Activated CD8-positive, alpha-beta memory T cell treated with anti-CD3 and anti-CD28 coated beads for 4 hours (primary cell): ENCODE measurements at places on chromosomes 5 and 9.

DNA sequence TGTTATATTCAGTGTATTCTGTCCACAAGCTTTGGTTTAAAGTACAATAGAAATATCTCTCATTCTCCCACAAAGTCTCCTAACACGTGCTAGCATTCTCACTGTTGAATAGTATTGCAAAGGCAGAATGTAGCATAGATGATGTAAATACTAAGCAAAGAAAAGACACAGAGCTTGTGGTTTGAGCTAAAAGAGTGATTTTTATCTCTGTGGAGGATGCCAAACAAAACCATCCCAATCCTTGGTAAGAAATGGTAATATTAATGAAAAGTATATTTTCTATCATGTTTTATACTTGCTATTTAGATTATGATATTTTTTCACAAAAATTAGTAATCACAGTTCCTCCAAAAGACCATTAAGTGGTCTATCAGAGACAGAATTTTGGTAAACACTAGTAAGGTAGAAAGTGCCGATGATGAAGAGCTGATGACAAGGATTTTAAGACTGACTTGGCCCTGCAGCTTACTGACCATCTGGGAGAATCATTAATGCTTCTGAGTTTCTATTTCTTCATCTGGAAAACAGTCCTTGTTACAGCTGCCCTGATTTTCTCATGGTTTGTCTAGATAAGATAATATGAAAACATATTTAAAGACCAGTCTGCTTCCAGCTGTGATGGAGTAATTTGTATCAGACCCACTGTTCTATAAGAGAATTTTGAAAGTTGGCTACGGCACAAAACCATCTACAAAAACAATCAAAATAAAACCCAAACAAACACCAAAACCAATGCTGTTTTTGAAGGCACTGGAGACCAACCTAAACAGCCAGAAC, 510.2 kb downstream of the SPATA31D1 start:
- DNase-seq = no peak

DNA sequence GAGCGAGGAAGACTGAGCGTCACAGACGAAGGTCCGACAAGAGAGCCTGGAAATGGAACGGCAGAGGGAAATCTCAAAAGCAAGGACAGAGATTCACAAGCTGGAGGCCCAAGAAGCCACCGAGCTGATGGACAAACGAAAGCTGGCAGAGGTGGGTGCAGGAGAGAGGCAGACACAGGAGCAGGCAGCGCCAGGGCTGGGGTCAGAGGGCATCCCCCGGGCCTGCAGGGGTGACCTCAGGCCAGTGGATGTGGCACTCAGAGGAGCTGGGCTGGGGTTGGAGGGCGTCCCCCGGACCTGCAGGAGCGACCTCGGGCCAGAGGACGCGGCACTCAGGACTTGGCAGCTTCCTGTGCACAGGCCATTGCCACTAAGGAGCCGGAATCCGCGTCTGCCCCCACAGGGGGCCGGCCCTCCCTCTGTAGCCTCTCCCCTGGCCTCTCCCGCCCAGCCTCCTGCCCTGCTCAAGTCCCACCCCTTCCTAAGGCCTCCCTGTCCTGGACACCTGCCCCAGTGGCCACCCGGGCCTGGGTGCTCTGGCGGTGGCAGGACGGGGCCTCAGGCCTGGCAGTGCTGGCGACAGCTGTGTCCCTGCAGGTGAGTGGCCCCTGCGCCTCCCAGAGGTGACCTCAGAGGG, 40.4 kb downstream of the EXD3 start:
- no peak for DNase-seq

- no peak for DNase-seq
Measured at GRCh38 chr5:29930316-29930715, 1263.2 kb upstream of the CDH6 start.

DNA sequence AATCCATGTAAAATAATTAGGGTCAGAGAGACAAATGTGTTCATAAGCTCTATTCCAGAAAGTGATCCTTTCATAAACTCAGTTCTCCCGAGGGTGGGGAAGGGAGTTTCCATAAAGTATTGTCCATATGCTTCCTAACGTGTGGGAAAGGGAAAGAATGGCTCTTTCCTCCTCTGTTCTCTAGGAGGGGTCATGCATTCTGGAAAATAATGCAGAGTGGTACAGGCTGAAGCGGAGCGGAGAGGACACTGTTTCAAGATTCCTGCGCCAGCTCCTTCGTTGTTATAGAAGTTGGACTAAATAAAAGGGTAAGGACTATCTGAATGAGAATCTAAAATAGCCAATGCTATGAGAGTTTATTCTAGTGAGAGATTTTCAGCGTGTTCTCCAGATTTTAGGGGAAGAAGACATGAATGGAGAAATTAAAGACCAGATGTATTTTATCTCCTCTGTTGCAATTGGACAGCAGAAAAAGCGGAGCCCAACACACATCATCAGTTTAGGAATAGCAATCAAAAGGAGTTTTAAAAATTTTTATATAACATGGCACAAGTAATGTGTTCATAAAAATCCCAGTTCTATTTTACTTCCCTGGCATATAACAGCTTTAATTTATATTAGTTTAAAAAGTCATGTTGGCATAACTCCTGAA, 166.9 kb upstream of the MPDZ start:
- no peak for DNase-seq

DNA sequence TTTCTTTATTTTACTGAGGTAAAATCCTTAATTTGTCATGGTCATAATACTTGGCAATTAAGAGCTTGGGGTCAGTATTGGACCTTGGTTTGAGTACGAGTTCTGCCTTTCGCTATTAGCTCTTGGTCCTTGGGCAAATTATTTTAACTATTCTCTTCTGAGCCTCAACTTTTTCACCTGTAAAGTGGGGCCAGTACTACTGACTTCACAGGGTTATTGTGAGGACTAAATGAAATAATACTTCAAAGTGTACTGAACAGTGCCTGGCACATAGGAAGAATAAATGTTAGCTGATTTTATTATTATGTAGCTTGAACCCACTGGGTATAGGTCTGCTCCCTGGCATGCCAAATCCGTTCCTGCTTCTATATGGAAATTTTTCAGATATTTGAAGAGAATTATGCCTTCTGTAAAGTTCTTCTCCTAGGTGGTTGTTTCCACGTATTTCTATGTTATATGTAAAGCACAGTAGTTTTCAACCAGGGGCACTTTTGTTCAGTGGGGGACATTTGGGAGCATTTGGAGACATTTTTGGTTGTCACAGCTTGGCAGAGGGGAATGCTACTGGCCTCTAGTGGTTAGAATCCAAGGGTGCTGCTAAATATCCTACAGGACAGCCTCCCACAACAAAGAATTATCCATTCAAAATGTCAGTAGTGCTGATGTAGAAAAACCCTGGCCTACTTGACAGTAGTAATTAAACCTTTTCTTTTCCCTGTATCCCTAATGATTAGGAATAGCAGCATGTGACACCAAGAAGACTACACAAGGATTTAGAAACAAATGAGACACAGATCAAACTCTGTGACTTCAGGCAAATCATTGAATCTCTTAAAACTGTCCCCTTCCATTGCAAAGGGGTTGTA, 4.5 kb downstream of the RCL1 start:
- DNase-seq = no peak

DNA sequence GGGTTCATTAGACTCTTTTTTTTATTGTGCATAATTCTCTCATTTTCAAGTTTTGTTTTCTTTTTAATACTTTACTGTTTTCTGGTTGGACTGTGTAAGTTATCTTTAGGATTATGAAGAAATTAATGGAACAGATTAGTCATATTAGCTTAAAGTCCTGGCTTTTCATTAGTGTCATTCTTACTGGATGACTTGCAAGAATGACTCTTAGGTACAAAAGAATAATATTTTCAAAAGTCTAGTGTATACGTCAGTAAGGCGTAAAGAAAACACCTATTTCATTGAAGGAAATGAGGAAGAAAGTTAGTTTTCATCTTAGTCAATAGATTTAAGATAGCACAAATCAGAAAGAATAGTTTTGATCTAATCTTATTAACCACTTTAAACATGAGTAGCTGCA, 20.4 kb downstream of the UHRF2 start:
- no peak for DNase-seq

GRCh38 chr5:178383301-178383918, 150.8 kb upstream of the PHYKPL start:
- no peak for DNase-seq

DNA sequence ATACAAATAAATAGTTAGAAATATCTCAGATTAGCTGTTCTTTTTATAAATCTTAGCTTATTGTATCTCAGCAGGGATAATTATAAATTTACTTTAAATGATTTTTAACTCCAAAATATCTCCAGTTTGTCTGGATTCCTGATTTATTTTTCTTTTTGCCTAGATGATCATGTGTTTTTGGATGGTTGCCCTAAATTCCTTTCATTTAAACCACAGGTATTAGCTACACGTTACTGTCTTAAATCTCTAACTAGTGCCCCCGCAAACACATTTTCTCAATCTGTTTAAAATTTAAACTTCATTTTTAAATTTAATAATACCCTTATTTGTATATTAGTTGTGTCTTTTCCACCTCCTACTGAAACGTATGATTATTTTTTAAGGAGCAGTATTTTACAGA, 5.6 kb downstream of the FER start:
- no peak for DNase-seq

GRCh38 chr9:98808411-98808815, 943 bp downstream of the GALNT12 start:
- no peak for DNase-seq

DNA sequence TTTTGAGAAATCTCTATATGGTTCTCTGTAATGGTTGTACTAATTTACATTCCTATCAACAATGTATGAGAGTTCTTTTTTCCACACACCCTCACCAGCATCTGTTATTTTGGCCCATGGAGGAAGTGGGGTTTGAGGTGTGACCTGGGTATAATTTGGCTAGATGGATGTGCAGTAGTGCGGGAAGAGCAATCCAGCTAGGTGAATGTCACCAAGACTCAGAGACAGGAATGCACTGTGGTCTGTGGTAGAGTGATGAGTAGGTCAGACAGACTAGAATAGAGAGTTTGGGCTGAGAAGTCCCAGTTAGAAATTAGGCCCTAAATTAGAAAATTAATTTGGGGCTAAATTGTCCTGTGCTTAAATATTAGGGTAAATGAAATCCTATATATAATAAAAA, 32.8 kb upstream of the PIP5K1B start:
- no peak for DNase-seq

DNA sequence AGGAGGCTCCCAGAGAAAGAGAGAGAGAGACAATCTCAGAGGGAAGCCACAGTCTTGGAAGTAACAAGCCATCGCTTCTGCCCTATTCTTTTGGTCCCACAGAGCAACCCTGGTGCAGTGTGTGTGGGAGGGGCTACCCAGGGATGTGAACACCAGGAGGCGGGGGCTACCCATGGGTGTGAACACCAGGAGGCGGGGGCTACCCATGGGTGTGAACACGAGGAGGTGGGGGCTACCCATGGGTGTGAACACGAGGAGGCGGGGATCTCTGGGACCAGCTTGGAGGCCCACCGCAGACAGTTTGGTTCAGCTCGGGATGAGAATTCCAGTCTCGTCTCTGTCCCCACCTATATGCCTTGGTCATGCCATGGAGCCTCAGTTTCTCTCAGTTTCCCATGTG, 44.9 kb downstream of the HMCN2 start:
- DNase-seq = no peak

DNA sequence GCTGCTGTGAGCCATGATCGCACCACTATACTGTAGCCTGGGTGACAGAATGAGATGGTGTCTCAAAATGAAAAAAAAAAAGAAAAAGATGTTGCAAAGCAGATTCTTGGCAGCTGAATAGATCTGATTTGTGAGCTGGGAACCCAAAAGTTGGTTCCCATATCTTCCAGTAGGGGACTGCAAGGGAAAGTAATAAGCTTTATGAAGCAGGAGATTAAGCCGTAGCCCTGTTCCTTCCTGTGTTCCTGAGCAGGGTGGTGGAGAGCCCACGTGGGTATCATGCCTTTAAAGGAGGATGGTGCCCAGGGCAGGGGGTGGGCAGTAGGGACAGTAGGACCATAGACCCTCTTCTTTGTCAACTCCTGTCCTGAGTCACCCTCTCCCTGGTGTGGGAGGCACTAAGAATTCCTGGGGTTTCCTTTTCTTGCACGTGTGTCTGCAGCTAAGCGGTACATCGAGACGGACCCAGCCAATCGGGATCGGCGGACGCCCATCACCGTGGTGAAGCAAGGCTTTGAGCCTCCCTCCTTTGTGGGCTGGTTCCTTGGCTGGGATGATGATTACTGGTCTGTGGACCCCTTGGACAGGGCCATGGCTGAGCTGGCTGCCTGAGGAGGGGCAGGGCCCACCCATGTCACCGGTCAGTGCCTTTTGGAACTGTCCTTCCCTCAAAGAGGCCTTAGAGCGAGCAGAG, 37.9 kb downstream of the STOM start:
- no peak for DNase-seq
